NCI-H1105 (cell line): ENCODE measurements at places on chromosomes 16 and 17.

- DNase-seq = no peak
Observed at GRCh38 chr17:62033317-62033716, 31.8 kb downstream of the MED13 start.

DNA sequence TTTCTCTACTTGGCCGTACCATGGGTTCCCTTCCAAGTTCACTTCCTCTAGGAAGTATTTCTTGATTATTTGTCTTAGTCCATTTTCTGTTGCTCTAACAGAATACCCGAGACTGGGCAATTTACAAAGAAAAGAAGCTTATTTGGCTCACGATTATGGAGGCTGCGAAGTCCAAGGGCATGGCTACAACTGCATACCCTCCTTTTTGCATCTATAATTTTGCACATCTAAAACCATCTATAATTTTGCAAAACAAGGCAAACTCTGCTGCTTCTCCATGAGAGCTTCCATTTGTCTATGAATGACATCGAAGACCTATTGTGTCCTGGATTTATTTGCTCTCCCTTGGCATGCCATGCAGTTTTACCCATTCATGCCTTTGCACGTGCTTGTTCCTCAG is 27.6 kb upstream of the RGS9 start:
- DNase-seq = no peak

GRCh38 chr16:67987460-67988160 is 7.3 kb upstream of the DPEP3 start:
- no peak for DNase-seq

DNA sequence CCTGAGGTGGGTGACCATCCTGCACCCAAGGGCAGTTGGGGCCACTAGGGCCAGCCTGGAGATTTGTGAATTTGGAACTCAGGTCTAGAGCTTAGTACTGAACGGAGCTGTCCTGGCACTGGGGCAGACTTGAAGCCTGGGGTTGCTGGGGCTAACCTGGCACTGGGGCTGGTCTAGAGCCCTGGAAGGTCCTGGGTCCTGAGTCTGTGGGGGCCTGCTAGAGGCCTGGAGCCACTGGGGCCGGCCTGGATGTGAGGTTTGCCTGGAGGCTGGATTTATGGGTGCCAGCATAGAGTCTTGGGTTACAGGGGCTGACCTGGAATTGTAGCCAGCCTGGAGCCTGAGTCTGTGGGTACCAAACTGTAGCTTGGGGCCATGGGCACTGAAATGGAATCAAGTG is 1216.9 kb downstream of the CDH11 start:
- no peak for DNase-seq

DNA sequence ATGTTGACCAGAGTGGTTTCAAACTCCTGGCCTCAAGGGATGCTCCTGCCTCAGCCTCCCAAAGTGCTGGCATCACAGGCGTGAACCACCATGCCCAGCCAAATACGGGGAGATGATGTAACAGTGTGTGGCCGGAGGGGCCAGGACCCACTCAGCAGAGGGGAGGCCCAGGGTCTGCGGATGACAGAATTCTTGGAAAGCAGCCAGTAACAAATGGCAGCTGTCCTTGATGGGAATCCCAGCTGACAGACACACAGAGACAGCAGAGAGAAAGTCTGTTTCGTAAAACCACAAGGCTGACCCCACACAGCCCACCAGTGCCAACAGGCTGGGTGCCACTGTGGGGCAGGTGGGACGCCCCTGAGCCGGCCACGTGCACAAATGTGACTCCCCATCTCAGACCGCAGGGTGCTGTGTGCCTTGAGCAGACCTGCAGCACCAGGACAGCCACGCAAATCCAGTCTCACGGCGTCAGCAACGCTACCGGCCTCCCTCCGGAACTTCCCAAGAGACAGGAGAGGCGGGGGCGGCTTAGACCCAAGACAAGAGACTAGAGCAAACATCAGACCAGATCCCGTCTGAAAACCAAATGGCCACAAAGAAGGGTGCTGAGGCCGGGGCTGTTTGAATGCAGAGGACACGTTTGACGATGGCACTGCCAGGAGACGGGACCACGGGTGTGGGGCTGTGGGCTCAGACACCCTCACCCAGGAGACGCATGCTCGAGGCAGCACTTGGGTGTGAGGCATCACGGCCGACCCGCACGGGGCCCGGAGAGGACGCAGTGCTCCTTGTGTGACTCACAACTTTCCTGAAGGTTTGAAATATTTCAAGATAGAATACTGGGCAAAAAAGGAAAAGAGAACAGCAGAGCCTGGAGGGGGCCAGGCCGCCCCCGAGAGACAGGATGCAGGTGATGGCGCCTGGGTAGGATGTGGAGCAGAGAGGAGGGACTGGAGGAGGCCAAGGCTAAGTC is 24.6 kb downstream of the CTU2 start:
- DNase-seq = no peak

DNA sequence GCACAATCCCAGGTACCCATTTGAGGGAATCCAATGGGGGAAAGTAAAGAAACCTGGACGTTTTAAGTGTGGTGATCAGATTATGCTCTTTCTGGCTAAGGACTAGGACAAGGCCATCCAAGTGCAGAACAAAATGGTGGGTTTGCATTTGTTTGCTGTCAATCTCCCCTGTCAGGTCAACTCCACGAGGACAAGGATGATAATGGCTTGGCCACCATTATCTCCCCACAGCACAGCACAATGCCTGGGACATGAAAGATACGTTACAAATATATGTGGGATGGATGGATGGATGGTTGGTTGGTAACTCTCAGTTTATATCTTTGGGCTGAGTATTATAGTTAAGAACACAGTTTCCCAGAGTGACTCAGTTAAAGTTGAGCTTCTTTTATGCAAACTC is 526.9 kb downstream of the NPIPA7 start:
- DNase-seq = no peak

DNA sequence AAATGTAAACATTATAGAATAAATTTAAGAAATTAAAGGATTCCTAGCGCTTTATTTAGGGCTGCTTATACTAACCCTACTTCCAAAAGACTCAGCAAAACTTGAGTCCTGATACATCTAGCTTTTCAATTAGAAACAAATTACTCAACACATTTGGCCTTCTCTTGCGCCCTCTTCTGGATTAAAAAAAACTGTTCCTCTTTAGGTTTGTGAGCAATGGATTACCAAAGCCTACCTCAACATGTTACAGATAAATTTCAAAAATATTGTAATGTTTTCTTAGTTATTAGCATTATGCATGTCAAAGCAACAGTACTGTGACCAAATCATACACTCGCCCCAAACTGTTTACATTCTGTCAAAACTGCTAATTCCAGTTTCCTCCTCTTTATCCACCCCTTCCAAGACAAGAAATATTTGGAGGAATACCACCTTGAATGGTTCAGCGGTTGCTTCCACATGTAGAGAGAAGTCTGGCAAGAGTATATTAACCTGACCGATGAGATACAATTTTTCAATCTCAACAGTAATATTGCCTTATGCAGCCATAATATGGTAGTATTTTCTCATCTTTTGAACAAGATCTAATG is 2.7 kb downstream of the NUFIP2 start:
- peak; percentile 56 for DNase-seq

GRCh38 chr16:21224800-21225199 is 8.7 kb upstream of the ANKS4B start:
- DNase-seq = no peak

GRCh38 chr17:38893607-38894006 is 23.7 kb downstream of the LASP1 start:
- no peak for DNase-seq

DNA sequence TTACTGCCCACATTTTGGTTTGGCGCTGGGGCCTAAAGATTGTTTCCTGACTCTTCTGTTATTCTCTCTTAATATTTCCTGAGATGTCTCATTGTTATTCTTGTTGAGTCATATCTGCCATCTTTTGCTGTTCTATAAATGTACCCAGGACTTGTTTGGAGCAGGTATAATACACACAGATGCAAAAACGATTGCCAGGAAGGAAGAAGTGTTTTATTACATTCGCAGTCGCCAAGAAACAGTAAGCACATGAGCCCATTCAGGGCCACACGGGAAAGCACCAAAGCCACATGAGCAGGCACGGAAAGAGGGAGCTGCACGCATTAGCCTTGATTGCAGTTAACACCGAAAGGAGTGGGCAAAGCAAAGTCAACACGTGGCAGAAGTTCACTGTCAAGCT is 70.2 kb downstream of the ARHGAP44 start:
- DNase-seq = no peak

DNA sequence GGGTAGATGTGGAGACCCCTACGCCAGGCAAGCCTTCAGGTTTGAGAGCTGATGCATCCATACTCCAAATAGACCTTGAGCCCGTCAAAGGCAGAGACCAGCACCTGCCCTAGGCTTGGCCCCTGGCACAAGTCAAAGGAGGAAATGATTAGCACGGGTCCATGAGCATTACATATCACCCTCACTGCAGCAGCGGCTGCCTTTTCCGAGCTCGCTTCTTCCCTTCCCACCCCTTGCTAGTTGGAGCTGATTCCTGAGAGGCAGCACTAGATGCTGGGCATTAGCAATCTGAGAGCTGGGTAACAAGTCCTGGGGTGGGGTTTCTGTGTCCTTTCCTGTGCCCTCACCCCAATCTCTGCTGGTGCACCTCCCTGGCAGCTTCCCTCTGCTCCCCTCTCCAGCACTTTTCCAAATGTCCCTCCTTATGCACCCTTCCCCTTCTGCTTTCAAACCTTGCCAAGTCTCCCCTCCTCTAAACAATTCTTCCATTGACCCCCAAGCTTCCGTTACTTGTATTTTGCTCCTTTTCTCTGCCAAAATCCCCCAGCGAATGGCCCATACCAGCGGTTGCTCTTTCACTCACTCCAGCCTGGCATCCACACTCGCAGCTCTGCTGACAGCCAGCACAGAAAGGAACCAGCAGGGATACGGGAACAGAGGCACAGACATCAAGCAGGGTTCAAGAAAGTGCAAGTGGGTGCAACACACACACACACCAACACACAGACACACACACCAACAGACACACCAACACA is 3.0 kb downstream of the CDRT4 start:
- no peak for DNase-seq

DNA sequence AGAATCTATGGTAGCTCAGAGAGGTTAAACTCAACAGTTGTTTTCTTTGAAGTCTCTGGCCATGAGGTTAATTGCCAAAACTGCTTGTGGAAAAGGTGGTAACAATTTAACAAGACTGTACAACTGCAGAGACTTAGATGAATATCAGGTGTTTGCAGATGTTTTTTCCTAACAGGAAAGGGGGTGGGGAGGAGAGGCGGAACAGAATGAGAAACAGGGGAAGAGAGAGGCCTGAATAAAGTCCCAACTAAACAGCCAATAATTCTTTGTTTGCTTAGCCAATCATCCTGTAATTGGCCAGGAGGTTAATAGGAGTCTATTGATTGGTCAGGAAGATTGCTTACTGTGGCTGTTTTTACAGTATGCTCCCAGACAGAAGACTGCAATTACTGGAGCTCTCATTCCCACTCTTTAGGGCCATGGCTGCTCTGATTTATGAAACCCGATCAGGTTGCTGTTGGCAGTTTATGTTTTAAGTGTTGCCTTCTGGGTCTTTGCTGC is 249.7 kb upstream of the TBX2 start:
- DNase-seq = peak; percentile 18

DNA sequence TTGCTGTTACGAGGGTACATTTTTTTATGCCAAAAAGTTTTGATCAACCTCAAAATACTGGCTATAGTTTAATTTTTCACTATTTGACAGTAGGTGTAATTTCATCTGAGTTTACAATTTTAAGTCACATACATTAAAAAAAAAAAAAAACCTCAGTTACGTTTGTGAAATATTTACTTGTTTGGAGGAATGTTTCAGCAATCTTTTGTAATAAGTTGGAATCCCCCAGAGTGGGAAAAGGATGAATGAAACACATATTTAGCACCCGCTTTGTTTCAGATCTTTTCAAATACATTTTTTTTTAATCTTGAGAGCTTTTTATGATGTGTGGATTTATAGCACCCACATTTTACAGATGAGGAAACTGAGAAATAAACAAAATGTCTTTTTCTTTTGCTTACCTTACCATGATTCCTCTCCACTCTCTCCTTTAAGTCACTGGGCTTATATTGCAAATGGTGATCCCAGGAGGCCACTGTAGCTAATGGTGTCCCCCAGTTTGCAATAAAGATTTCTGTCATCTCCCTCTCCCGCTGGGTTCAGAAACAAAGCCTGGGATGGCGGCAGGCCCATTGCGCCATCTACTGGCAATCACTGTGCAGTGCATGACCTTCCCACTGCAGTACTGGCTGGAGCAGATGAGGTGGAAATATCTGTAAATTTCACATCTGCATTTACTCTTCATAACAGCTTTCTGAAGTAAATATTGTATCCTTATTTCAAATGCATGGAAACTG is 27.7 kb downstream of the TBC1D3B start:
- peak; percentile 28 for DNase-seq

DNA sequence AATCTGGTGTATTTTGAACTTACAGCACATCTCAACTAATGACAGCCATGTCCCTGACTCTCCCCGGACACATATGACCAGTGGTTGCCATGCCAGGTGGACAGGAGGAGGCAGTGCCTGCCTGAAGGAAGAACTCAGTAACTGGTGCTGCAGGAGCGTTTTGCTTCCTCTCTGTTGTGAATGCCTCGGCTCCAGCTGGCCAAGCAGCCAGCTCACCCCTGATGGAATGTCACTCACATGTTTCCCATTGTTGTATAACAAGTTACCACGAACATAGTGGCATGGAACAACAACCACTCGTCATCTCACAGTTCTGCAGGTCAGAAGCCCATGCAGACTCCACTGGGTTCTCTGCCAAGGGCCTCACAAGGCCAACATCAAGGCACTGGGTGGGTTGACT is 20.1 kb upstream of the IRF8 start:
- no peak for DNase-seq

- no peak for DNase-seq
Observed at GRCh38 chr17:77321649-77322513, 181.1 kb downstream of the SEC14L1 start.

DNA sequence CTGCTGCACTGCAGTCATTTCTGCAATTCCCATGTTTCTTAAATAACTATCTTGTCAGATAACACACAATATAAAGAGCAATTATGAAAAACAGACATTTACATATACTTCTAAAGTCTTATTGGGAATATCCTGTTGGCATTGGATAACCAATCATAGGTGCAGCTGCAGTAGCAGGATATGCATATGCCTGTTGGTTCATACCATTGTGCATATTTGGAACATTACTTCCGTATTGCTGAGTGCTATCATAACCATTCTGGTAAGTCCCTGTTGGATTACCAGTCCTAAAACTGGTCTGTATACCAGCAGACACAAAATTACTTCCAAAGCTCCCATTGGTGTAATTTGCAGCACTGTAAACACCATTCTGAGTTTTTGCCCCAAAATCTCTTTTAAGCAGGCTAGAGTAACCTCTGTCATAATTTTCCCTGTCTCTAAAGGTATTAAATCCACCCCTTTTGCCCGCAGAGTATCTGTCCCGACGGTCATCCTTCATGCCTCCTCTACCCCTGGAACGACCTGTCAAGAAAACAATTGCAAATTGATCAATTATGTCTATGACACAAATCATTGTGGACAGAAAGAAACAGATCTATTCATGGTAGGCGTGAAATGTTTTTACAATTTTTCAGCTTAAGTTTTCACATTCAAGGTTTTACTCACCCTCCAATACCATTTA is 3.1 kb upstream of the POLG2 start:
- no peak for DNase-seq
